Activated naive CD8-positive, alpha-beta T cell treated with anti-CD3 and anti-CD28 coated beads, Interleukin-2, amount 10 ng/mL, durations not matched to agents 7 days and 5 days (primary cell): ENCODE measurements at places on chromosomes 11 and 22. TPM values are rescaled to one million over a fixed set of nuclear protein-coding genes. Genes with fewer than 3 reads are reported as not detected.

DNA sequence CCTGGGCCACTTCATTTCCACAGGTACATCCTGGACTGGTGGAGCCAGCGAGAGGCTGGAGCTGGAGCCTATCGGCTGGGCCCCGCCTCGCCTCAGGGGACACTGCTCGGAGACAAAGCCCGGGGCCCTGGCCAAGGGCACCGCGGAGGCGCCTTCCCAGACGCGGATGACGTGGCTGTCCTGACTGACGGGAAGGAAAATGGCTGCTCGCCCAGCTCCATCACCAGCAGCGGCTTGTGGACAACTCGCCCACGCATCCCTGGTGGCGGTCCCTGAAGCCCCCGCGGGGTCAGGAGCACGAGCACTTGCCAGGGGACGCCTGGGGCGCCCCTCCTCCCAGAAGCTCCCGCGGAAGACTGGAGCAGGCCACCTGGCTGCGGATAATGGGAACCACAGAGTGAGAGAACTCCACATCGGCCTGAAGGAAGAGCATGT is 49.6 kb downstream of the CECR2 start:
- DNase-seq = no peak
- H3K4me3 ChIP-seq = no peak overlapping the region
- H3K27me3 ChIP-seq = no peaks in the 10 kb centered on the region

DNA sequence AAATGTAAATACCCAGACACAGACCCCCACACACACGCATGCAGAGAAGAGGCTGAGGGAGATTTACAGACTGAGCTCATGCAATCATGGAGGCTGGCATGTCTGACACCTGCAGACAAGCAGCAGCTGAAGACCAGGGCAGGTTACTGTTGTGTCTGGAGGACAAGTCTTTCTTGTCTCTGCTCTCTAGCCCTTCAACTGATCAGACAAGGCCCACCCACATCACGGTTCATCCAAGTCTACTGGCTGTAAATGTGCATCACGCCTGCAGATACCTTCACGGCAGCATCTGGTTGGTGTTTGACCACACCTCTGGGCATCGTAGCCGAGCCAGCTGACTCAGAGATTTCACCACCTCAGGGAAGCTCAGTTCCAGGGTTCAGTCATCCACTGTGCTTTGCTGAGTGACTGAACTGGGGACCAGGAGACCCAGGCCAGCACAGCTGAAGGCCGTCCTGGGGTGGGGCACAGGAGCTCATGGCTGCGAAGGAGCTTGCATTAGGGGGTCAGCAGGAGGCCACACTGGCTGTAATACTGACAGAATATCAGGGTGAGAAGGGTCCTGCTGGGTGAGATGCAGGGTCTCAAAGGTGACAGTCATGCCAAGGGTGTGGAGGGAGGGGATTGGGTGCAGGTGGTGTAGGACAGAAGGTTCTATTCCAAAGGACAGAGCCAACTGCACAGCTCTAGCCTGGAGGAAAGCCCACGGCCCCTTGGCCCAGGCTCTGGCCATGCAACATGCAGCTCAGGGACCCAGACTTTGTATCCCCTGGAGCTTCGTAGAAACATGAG is 304.9 kb downstream of the BRD1 start:
- H3K36me3 ChIP-seq = no peaks in the 10 kb centered on the region
- no peak for DNase-seq
- no peak overlapping the region for H3K27ac ChIP-seq
- H3K4me3 ChIP-seq = no peak overlapping the region
- H3K4me1 ChIP-seq = peaks cover 2% of the 10 kb centered on the region

Gene OR5A1
- total RNA-seq = not detected

DNA sequence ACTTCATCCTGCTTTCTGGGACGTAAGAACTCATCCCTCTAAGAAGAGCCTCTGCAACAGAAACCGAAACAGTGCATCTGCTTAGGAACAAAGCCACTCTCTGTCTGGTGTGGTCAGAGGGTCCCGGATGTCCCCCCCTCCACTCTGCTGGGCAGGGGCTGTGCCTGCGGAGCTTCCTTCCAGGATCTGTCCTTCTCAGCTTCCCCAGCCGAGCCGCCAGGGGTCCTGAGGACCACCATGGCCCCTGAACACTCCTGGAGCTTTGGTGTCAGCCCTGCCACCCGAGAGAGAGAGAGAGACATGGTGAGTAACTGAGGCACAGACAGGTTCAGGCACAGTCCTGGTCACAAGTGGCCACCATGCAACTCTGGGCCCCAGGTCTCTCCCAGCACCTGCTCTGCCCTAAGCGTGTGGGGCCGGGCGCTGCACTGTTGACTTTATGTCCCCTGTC is 24.4 kb upstream of the MGAT3 start:
- peaks cover 6% of the 10 kb centered on the region for H3K4me1 ChIP-seq
- DNase-seq = no peak
- no peak overlapping the region for H3K27ac ChIP-seq
- H3K27me3 ChIP-seq = no peaks in the 10 kb centered on the region
- no peak overlapping the region for H3K4me3 ChIP-seq
- H3K36me3 ChIP-seq = no peaks in the 10 kb centered on the region
